ENCODE measurements at places on chromosomes 16 and 17.

DNA sequence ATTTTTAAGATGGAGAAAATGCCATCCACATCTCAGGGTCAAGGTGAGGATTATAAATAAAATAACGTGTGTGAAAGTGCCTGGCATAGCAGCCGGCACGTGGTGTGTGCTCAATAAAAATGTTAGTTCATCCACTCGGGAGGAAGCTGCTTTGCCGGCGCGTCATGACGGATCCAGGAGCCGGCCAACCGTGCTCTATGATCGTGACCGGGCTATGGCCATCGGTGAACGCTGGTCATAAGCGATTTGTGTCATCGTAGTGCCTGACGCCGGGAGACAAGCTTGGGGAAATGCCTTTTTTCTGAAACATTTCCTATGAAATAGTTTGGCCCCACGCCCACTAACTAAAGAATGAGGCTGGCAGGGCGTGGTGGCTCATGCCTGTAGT, 74.0 kb downstream of the CMC2 start:
- peak; percentile 54 for DNase-seq

DNA sequence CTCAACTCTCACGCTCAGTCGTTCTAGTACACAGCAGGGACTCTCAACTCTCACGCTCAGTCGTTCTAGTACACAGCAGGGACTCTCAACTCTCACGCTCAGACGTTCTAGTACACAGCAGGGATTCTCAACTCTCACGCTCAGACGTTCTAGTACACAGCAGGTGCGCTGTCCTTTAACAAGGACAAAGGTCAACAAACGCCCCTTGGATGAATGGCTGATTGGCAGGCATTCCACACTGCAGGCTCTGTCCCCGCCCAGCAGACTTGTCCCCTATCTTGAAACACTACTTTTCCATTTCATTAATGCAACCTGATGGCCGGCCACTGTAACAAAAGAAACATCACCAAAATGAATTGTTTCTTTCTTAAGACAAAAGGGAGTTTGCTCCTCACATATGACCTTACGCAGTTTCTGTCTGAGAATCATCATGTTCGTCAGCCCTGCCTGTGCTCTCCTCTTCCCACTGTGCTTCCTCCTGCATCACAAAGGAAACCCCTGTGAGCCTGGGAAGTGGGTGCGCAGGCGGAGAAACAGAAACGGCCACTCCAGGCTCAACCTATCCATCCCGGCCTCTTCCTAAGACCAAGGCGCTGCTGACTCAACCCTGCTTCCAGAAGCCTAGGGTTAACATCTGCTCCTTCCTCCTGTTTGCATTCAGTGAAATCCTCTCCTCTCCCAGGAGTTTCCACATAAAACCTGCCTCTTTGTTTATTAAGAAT, 59.8 kb downstream of the ANKRD11 start:
- no peak for DNase-seq

DNA sequence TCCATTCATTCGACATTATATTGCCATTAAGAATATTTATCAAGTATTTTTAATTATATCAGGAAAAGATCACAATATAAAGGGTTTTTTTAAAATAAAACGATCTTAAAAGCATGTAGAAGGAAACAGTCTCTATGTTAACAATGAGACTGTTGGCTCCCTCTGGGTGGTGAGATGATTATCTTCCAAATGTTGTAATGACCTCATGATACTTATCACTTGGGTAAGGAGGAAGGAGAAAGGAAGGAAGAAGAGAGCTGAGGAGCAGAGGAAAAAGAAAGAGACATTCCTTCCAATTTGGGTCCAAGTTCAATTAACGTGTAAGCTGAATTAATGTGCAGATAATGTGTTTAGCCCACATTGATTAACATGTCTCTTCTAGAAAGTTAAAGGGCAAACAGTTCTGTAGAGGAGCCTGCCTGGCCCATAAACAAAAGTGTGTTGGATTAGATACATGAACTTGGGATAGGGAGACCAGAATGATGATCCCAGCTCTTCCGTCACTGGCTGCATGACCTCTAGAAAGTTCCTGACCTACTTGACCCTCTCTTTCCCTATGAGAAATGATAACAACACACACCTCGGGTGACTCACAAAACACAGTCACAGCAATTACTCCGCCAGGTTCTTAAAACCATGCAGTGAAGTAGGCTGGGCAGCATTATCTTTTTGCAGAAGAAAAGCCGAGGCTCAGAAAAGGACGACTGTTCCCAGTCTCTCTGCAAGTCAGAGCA, 32.0 kb downstream of the PIMREG start:
- no peak for DNase-seq

GRCh38 chr17:75457047-75457654, 716 bp downstream of the TMEM94 start:
- no peak for DNase-seq

DNA sequence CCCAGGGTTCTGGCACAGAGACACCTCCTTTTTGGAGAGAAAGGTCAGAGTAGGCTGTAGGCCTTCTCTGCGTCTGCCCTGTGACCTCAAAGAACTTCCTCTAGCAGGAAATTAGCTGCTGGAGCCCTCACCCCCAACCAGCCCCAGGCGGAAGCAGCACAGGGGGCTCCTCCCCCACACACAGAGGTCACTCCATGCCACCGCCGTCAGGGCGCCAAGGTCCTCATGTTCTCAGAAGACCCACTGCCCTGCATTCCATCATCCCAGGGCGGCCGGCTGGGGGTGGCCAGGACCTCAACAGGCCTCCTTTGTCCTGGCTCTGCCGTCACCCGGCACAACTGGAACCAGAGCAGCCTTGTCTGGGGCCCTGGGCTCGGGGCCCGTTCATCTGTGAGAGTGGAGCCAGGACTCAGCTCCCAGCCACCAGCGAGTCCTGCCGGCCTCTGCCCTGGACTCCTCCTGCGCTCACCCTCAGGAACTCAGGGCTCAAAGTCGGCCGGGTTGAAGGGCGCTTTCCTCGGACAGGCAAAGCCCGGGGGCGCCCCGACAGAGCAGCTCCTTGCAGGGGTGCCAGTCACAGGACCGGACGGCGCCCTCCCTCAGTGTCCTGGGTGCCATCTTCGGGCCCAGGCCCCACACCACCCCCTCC, 1.2 kb downstream of the TMC6 start:
- no peak for DNase-seq

DNA sequence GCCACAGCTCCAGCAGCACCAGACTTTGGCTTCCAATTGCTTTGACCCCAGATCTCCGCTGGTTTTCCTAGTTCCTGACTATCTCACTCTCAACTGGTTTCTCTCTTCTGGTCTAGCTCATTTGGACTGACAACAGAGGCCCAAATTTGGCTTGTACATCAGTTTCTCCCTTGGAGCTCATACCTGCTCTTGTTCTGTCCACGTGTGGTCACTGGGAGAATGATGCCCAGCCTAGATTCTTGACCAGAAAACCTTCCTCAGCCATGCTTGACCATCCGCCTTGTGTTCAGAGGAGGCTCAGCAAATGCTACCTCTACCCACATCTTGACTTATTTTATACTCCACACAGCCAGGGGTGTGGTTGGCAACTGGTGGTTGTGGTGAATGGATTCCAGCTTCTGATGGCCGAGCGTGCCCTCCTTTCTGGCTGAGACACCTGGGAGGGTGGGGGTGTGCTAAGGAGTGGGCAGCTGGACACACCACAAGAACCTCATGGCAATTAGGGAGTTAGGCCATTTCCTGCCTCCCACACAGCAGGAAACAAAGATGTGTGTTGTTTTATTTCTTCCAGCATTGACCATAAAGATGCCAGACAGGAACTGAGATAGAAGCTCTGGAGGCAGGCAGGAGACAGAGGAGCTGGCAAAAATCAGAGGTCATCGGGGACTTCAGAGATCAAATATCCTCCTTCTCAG, 93.8 kb upstream of the FAM20A start:
- no peak for DNase-seq

DNA sequence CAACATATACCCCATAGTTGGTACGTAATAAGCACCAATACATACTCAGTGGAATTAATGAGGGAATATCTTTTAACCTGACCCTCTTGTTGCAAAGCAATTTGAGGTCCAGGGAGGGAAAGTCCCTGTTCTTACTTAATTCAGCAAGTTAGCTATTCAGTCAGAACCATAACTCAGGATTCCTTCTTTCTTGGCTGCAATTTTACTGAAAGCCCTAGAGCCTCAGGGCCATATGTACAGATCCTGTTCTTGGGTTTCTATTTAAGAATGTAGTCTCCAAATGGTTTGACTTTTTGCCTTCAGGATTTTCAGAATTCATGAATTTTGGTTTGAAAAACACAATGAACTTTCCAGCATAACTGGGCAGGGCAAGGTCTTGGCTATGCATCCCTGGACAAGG, 436.5 kb downstream of the HS3ST4 start:
- DNase-seq: no peak

DNA sequence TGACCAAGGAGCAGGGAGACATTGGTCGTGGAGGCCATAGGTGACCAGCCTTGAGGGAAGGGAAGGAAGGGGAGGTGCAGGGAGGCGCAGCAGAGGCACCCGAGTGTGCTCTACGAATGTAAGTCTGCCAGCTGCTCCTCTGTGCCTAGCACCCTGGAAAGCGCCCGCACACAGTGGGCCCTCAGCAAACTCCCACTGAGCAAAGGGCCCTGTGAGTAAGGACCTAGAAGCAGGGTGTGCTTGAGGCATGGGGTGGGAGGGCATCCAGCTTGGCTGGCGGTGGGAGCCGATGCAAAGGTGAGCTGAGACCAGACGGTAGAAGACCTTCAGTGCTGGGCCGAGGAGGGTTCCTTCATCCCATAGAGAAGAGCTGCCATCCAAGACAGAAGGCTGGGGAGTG, 36.2 kb upstream of the MEOX1 start:
- DNase-seq: no peak

DNA sequence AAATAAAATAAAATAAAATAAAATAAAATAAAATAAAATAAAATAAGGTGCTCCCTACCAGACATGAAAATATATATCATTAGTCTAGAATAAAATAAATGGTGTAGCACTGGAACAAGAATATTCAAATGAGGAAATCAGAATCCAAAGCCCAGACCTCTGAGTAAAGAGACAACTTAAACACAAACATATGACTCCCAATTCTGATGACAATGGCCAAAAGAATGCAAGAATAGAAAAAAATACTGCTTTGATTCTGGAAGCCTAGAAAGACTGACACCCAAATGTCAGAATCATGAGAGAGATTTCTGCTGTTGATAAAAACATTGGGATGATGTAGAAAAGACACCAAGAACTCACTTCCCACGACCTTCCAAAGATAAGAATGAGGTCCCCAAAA, 27.9 kb downstream of the MYOCD start:
- DNase-seq: no peak

- no peak for DNase-seq
Observed at GRCh38 chr16:72149676-72150464, 22.1 kb downstream of the PMFBP1 start.

- DNase-seq: peak; percentile 32
Observed at GRCh38 chr16:87702325-87702811, 63.4 kb downstream of the KLHDC4 start.

GRCh38 chr17:63540590-63540989, 9.7 kb upstream of the DCAF7 start:
- DNase-seq: no peak

DNA sequence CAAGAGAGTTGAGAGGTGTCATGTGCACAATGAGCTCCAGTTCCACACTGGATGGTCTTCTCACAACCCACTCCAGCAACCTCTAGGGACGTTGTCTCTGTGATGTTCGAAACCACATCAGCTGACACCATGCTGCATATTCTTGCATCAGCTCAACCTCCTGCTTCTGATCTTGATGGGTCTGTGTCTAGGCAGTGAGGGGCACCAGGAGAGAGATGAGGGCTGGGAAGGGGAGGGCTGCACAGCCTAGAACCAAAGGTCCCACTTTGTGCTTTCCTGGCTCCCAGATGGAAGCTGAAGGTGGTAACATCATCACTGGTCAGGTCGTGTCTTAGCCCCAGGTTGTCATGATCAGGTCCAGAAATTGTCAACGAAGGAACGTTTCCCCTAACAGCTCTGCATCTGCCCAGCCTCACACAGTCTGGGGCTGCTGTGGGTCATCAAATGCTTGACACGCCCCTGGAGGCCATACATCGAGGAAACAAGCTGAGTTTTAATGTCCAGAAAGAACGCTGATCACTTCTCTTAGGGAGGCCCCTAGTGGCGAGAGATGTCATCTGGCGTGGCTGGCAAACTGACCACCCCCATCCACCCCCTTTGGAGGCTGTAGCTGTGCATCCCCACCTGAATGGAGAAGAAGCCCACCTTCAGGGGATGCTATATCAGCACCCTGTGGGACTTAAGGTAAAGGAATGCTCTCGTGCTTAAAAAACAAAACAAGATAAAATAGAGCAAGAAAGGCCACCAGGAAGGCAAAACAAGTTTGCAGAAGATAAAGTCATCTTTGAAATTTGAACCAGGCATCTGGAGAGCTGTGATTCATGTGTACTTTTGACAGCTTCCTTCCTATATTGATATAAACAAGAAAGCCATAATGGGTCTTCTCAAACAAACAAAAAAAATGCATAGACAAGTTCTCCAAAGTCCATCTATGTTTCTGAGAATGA, 58.3 kb downstream of the WIPI1 start:
- DNase-seq: peak; percentile 89

DNA sequence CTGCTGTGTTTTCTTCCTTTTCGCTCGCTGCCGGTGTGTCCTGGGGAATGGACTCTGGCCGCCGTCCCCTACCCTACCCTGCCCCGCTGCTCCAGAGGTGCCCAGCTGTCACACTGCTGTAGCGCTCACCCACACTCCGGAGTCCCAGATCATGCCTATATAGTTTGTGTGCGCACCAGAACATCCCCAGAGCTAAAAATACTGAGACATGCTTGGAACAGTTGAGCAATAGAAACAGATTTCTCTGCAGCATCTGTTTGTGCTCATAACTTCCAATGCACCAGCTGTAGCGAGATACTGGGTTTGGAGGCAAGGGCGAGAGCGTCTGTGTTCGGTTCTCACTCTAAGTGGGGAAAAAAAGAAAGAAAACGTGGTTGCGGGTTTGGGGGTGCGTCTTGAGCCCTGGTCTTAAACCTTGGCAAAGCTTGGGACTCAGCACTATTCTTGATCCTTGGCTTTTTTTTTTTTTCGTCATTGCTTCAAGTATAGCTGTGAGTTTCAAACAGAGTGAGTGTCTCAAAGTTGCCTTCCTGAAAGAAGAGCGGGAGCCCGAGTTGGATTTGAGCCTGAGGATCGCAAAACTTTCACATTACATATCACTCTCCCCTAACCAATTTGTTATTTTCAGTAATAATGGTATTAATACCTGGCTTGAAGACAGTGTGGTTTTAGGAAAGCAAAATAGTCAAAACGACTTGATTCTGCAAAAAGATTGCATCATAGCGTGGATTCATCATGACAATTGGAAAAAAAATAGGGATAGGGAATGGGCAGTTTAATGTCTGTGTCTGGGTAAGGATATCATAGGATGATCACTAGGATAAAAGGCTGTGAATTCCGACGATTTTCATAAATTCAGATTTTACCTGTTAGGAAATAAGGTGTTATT, 621 bp downstream of the KCNJ2 start:
- peak; percentile 76 for DNase-seq

GRCh38 chr17:77319211-77320043, 178.7 kb downstream of the SEC14L1 start:
- peak; percentile 93 for DNase-seq

GRCh38 chr17:5373112-5373511, 46.4 kb downstream of the NUP88 start:
- DNase-seq: no peak

DNA sequence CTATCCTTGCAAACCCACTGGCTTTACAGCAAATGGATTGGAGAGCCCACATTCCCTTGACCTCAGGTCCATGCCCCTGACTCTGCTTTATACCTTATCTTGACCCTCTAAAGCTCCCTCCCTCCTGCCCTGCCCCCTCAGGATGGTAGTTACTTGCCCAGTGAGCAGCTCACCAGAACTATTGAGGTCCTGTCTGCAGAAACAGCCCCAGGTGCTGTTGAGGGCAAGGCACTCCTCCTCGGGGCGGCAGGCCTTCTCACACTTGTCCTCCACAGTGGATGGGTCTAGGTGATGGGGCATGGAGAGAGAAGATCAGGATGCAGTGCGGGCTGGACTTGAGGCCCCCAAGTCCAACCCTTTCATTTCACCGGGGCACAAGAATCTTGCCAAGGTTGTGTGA, 4.6 kb downstream of the GP2 start:
- no peak for DNase-seq
